NCI-H1694 (cell line): ENCODE measurements at places on chromosomes 13 and 19.

GRCh38 chr13:113208421-113209335, at the start of gene PCID2:
Gene PCID2 (minus strand): TSS chr13:113208669. CDS start chr13:113208634, 35 bp downstream.
- DNase-seq: peak; percentile 76

- no peak for DNase-seq
Measured at GRCh38 chr19:12751635-12752034, at the start of gene BEST2. Gene BEST2 (plus strand): TSS chr19:12751791. CDS start chr19:12752593, 802 bp downstream.

DNA sequence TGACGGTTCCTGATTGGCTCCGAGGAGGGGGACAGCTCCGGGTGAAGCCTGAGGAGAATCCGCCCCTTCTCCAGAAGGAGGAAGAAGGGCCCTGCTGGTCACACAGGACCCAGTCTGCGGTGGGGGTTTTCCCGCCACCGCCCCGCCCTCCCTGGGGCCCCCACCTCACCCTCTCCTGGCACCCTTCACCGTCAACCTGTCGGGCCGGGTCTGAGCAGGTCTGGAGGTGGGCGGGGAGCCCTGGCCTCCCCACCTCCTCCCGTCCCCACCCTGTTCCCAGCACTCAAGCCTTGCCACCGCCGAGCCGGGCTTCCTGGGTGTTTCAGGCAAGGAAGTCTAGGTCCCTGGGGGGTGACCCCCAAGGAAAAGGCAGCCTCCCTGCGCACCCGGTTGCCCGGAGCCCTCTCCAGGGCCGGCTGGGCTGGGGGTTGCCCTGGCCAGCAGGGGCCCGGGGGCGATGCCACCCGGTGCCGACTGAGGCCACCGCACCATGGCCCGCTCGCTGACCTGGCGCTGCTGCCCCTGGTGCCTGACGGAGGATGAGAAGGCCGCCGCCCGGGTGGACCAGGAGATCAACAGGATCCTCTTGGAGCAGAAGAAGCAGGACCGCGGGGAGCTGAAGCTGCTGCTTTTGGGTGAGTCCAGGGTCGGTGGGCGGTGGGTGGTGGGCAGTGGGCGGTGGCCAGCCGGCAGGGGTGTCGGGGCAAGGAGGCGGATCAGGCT, at the start of gene GNA15:
Gene GNA15, plus strand, starts transcription at position 73 of the 723 bp plus-strand sequence. Its CDS starts 418 bp downstream, at position 491.
- no peak for DNase-seq

- DNase-seq: no peak
Measured at GRCh38 chr19:4389064-4389375, 11.3 kb downstream of the SH3GL1 start.

DNA sequence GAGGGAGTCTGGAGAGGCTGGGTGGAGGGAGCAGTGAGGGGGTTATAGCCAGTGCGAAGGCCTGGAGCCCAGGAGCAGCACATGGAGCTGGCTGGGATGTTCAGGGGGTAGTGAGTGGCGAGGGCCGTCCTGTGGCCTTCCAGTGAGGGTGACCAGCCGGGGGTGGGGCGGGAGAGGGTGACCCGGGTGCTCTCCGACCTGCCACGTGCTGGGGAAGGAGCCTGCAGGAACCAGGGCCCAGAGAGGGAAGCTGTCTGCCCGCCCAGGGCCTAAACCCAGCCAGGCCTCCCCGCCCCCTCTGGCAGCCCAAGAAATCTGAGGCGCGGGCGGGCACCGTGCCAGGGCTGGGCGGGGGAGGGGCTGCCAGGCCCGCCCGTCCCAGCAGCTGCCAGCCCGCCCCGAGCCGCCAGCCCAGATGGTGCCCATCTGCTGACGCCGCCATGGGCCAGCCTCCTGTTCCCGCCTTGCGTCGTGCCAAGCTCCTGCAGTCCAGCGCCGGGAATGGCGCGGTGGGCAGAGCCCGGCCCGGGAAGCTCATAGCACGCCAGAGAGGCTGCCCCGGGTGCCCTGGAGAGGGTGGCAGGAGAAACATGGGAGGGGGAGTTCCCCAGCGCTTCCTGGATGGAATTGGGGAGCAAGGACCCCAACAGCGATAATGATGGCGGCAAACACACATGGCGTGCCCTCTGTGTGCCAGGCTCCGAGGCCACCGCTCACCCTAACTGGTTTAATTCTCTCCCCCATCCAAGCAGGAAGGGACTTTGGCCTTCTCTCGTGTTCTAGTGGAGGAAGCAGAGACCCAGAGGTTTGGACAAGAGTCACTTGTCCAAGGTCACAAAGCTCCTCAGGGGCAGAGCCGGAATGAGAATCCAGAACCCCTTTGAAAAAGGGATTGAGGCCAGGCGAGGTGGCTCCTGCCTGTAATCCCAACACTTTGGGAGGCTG, 21.5 kb downstream of the NFIC start:
- DNase-seq: peak; percentile 81

GRCh38 chr13:104979281-104980030, 1556.0 kb downstream of the EFNB2 start:
- no peak for DNase-seq

DNA sequence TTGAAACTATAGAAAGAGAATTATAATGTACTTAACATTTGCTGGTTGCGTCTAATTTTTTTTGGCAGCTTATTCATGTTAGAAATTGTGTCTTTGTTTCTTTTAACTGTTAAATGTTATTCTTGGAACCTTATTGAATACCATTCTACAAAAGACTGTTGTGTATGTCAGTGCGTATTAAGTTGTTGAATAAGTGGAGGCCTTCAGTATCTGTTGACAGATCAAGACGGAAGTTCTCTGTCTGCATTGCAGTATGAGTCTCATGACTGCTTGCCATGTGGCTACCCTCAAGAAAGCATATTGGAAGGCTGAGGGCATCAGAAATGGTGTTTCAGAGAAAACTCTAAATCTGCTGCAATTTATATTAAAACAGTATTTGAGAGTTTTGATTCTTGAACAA, 8.5 kb downstream of the UBA2 start:
- no peak for DNase-seq

DNA sequence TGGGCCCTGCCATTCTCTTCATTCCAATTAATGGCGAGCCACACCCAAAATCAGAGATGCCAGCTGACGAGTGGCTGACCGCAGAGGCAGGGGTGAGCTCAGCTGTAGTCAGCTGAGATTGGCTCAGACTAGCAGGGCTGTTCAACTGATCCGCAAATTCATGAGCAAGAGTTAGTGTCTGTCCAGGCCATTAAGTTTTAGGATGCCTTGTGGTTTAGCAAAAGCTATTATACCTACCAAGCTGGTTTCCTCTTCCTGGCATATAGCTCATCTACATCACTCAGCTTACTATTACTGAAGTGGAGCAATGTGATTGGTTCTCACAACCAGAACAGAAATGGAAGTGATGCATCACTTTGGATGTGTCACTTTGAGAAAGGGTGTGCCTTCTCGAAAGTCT, 148.7 kb downstream of the NALCN start:
- DNase-seq: no peak

DNA sequence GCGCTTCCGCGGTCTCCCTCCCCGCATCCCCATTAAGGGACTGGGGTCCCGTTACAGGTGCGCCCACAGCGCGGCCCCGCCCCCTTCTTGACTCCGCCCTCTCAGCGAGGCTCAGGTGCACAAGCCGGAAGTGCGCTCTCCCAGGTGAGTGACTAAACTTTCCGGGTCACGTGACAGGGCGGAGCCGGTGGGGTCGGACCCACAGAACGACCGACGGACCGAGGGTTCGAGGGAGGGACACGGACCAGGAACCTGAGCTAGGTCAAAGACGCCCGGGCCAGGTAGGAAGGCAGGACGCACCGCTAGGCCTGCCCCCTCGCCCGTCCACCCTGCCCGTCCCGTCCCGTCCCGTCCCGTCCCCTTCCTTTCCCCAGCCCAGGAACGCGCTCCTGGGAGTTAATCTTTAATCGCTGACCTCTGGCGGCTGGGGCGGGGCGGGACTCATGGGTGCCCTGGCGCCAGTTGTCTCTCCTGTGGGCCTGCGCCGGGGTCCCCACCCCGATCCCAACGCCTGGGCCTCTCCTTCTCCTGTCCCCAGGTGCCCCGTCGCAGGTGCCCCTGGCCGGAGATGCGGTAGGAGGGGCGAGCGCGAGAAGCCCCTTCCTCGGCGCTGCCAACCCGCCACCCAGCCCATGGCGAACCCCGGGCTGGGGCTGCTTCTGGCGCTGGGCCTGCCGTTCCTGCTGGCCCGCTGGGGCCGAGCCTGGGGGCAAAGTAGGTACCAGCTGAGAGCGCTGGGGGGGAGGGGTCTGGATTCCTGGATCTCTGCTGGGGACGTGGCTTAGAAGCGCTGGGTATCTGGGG, at the start of gene CRB3:
Gene CRB3, plus strand, starts transcription at position 202 of the 804 bp plus-strand sequence. Its CDS starts 431 bp downstream, at position 633.
- DNase-seq: no peak

GRCh38 chr19:49442354-49442753, 1.0 kb upstream of the SLC17A7 start:
- peak; percentile 63 for DNase-seq

DNA sequence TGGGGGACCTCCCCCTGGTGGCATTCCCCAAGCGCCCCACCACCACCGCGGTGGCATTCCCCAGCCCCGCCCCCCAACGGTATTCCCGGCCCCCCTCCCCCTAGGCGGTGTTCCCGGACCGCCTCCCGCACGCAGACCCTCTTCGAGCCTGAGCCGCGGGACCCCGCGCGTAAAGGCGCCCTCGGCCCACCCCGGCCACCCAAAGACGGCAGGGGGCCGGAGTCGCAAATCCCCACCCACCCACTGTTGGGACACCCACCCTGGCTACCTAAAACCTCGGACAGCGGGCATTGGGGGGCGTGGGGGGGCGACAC, 22.4 kb downstream of the OLFM2 start:
- DNase-seq: no peak

GRCh38 chr19:45863840-45864628, at the start of gene FOXA3:
Gene FOXA3 (plus strand): TSS chr19:45864326. CDS start chr19:45864457, 131 bp downstream.
- DNase-seq: no peak

DNA sequence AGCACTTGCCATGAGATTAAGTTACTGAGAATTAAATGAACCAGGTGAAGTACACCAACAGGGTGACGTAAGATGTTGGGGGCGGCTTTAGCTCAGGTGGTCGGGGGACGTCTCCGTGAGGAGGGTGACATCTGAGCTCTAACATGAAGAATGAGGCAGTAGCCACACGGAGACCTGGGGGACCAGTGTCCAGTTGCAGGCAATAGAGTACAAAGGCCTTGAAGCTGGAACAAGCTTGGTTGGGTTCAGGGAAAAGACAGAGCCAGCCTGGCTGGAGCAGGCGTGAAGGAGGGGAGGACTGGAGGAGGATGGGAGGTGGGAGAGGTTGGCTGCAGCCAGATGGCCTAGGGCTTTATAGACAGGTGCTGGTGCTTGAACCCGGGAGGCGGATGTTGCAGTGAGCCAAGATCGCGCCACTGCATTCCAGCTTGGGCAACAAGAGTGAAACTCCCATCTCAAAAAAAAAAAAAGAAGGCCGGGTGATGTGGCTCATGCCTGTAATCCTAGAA, 1.6 kb downstream of the SPINT2 start:
- DNase-seq: peak; percentile 22

DNA sequence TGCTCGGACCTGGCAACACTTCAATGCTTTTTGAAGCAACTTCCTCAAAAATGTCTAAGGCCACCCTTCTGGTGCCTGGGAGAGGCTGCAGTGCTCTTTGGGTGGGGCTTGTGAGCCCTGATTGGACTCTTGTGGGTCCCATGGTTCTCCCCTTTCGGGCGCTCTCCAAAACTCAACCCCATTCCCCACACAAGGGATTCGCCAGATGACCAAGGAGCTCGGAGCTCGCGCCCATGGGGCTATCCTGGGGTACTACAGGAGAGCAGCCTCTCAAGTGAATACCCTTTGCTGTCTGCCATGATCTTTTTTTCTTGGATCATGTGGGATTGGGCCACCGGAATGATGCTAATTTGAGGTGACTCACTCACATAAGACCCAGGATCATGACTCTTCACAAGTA, 29.7 kb upstream of the KL start:
- DNase-seq: no peak

GRCh38 chr19:57210381-57210780, 19.1 kb downstream of the ZNF264 start:
- DNase-seq: no peak

DNA sequence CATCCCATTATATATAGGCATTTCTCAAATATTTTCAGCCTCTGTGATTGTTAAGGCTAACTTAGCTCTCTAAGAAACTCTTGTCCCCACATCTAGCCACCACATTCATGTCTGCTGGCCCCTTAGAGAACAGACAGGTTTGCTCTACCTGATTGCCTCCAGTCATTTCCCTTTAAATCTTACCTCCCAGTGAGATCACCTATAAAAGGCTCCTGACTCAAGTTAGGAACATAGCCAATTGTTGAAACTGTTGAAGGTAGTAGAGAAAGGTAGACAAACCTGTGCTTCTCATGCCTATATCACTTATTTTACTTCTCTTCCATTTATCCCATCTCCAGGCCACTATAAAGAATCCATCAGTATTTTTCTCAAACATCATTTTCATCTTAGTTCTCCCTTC, 771.4 kb downstream of the DIAPH3 start:
- DNase-seq: no peak

GRCh38 chr19:1763648-1764639, 10.6 kb downstream of the ONECUT3 start:
- no peak for DNase-seq

GRCh38 chr19:10295305-10295846, 5.6 kb downstream of the ICAM5 start:
- no peak for DNase-seq

GRCh38 chr13:95880331-95880730, 172.9 kb downstream of the UGGT2 start:
- no peak for DNase-seq

DNA sequence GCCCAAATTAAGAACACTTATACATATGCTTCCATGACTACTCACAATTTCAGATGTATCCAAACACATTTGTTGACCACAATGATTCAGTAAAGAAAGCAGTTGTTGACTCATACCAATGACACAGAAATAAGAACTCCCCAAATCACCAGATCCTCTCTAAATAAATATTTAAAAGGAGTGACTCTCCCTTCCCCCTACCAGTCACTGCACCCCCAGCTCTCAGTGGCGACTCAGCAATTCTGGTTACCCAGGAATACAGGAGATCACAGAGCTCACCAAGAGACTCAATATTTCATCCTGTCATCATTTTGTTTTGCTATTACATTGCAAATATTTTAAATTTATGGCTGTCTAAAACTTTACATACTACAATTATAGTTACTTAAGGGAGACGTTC, 131.5 kb downstream of the RGCC start:
- DNase-seq: no peak

- DNase-seq: no peak
Measured at GRCh38 chr19:2315818-2316353, 7.9 kb upstream of the LINGO3 start.

DNA sequence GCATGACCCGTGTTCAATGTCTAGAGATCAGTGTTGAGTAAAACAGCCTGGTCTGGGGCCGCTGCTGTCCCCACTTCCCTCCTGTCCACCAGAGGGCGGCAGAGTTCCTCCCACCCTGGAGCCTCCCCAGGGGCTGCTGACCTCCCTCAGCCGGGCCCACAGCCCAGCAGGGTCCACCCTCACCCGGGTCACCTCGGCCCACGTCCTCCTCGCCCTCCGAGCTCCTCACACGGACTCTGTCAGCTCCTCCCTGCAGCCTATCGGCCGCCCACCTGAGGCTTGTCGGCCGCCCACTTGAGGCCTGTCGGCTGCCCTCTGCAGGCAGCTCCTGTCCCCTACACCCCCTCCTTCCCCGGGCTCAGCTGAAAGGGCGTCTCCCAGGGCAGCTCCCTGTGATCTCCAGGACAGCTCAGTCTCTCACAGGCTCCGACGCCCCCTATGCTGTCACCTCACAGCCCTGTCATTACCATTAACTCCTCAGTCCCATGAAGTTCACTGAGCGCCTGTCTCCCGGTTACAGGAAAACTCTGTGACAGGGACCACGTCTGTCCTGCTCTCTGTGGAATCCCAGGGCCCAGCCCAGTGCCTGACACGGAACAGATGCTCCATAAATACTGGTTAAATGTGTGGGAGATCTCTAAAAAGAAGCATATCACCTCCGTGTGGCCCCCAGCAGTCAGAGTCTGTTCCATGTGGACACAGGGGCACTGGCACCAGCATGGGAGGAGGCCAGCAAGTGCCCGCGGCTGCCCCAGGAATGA, 1.5 kb upstream of the CEACAM5 start:
- peak; percentile 20 for DNase-seq
